ENCODE measurements at places on chromosomes 12 and 14.

DNA sequence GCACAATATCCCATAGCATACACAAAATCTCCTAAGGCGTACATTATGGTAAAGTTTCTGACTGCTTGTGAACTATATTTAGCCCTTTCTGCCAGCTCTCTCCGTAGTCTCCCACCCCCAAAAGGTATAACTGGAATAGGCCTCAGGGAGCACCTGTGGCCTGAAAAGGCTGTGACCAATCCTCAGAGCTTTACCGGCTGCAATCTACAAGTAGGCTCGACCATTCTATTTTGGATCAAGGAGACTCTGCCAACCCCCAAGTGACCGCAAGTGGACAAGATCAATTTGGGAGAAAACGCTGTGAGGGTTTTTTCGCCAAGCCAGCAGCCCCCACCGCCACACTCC, 1.2 kb downstream of the PPTC7 start:
- DNase-seq = no peak

GRCh38 chr14:44316647-44317440, 190.2 kb downstream of the FSCB start:
- no peak for DNase-seq

GRCh38 chr14:63510538-63510937, 32.6 kb downstream of the PPP2R5E start:
- DNase-seq = no peak

GRCh38 chr12:52260361-52261207, 13.9 kb upstream of the KRT86 start:
- no peak for DNase-seq

DNA sequence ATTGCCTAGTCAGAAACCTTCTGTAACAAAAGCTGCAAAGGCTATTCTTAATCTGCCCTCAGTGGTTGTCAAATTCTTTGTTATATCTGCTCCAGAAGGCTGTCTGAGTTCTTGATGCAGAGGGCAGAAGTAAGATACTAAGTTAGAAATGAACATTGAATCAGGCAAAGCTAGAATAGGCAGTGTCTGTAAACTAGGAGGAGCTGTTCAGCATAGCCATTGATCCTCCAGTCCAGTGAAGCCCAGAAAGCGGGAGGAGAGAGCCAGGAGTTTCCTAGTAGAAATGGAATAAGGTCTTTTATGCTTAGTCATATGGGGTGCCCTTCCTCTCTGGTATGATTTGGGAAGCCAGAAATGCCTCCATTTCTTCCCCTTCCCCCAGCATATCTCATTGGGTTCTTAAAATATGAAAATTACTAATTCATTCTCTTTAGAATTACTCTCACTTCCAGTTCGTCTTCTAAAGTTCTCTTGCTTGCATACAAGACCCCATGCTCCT, 76.2 kb downstream of the APAF1 start:
- no peak for DNase-seq

All from activated CD4-positive, alpha-beta T cell treated with anti-CD3 and anti-CD28 coated beads for 1 hour (primary cell).